ENCODE measurements at places on chromosomes 11 and 22. TPM values are rescaled to one million over a fixed set of nuclear protein-coding genes. Genes with fewer than 3 reads are reported as not detected.

- DNase-seq, result no peak
Observed at GRCh38 chr11:970319-970871, 44.7 kb downstream of the AP2A2 start.

- DNase-seq, result no peak
Observed at GRCh38 chr22:24145446-24146193, 35.7 kb upstream of the SUSD2 start.

DNA sequence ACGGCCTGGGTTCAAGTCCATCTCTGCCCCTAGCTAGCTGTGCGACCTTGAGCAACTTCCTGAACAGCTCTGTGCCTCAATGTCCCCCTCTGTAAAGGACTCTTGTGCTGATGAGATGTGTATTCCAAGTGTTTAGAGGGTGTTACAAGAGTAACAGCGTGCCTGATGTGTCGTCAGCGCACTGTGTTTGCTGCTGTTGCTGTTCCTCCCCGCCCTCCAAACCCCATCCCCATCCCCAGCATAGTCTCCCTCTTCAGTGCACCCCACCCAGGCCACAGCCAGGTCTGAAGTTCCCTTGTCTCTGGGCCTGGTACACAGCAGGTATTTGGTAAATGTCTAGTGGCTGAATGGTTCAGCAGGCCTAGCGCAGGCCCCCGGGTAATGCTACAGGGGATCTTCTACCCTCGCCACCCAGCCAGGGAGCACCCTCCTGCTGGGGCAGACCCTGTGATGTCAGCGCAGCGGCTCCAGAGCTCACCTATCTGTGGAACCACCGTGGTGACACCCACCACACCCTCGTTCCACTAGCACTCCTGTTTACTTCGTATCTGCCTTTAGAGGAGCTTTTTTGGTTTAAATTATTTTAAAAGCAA lies 10.3 kb downstream of the CBX7 start:
- no peak for DNase-seq

The ACR gene
- not detected for total RNA-seq

The P2RY2 gene
- total RNA-seq, result not detected

The TMPRSS5 gene
- 1.0 TPM for total RNA-seq
